ENCODE measurements at places on chromosomes 13 and 19. TPM values are rescaled to one million over a fixed set of nuclear protein-coding genes. Genes with fewer than 3 reads are reported as not detected.

DNA sequence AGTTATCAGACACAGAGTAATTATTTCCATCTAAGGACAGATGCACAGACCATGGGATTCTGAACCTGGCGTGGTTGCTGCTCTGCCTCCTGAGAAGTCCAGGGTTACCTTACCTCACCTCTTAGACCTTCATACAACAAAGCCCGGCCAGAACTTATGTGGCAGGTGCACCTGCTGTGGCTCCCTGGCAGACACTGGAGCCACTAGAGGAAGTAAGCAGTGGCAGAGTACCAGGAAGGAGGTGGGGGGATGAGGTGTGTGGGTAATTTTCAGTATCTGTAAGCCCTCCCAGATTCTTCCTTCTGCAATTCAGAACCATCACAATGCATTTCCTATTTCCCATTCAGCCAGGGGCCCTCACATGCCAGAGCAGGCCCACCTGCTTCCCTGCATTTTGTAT is 106.1 kb upstream of the DOCK9 start:
- DNase-seq: no peak

The STOML3 gene
- not detected for total RNA-seq

The FARP1 gene
- total RNA-seq: 13.3 TPM

The ZNF17 gene
- total RNA-seq: 5.2 TPM

The CYP2A7 gene
- total RNA-seq: not detected

Data from M059J (cell line).